CD4-positive, alpha-beta T cell treated with Interleukin-4 for 4 hours (primary cell): ENCODE measurements at places on chromosomes 2 and 18.

- DNase-seq: no peak
These were observed 35.6 kb downstream of the NGEF start for GRCh38 chr2:232977438-232977971.

DNA sequence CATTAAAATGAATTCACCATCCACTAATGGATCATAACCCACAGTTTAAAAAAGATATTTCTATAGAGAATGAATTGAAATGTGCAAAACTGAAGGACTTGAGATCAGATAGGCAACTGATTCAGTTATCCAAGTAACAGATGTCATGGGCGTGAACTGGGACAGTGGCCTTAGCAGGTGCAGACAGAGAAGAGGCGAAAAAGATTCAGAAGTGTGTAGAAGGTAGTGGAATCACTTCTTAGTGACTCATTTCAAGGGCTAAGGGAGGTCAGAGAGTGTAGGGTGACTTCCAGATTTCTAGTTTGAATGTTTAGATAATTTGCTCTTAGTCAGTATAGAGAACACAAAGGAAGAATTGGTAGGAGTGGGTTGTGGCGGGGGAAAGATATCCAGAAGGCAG lies 79.7 kb downstream of the EHBP1 start:
- DNase-seq: no peak

DNA sequence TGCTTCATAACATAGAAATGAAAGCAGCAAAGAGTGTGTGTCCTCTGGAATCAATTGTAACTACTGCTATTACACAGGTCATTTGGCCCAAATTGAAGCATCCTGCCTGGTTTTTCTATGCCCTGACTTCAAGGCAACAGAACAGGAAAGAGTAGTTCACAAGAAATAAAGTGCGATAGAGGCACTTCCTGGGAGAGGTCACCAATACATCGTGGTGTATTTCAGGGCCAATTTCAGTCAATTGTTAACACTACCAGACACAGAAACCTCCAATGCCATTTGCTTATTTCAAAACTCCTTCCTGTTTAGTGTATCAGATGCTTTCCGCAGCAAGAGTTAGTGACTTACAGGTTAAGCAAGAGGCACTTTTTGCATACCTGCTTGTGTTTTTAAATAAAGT lies 292.1 kb downstream of the ETAA1 start:
- no peak for DNase-seq

- no peak for DNase-seq
These were observed 297.7 kb upstream of the SYT4 start for GRCh38 chr18:43574974-43575373.

GRCh38 chr18:31143025-31143424 lies 19.6 kb downstream of the DSC1 start:
- DNase-seq: no peak

DNA sequence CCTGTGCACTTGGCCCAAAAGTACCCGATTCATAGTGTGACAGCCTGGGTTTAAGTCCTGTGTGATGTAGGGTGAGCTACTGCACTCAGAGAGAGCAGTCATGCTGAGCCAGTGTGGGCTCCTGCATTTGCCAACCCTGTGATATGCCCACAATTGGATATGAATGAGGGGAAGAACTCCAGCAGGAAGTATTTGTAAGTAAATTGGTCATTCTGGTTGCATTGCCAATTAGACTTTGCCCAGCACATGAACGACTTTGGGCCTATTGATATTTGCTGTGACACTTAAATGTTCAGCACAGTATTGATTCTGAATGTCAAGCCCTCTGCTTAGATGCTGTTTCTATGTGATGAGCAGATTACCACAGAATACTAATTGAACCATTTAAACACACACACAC lies 570.9 kb downstream of the PIK3C3 start:
- DNase-seq: no peak

DNA sequence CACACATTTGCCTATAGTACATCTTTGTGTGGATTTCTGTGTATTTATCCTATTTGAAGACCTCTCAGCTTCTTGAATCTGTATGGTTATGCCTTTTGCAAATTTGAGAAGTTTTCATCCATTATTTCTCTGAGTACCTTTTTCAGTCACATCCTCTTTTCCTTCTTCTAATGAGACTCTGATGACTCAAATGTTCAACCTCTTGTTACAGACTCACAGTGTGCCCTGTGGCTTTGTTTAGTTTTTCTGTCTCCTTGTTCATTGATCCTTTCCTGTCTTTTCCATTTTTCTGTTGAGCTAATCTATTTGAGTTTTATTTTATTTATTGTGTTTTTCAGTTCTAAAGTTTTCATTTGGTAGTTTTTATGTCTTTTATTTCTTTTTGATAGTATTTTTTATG lies 87.0 kb upstream of the LRP1B start:
- no peak for DNase-seq

- no peak for DNase-seq
These were observed 55.3 kb downstream of the DTNB start for GRCh38 chr2:25617948-25618646.

- DNase-seq: no peak
These were observed 87.4 kb downstream of the RNF144A start for GRCh38 chr2:7004636-7005035.

DNA sequence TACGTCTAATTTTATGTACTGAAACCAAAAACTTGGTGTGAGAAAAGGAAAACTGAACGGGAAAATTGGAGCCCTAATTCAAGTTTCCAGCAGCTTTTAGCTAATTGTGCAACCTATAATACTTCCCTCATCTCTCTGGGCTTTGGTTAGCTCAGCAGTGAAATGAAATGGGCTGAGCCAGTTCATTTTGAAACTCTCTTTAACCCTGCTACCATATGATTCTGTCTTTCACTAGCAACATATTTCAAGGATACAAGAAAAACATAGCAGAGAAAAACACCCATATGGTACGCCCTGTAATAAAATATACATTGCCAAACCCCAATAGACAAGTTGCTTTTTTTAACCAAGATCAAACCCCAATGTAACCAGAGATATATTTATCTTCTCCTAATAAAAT lies 799 bp downstream of the SYT4 start:
- no peak for DNase-seq

- DNase-seq: no peak
These were observed 262.0 kb downstream of the TNS1 start for GRCh38 chr2:217740756-217741155.

- peak; percentile 15 for DNase-seq
These were observed 15.8 kb upstream of the COL6A3 start for GRCh38 chr2:237429753-237430152.

DNA sequence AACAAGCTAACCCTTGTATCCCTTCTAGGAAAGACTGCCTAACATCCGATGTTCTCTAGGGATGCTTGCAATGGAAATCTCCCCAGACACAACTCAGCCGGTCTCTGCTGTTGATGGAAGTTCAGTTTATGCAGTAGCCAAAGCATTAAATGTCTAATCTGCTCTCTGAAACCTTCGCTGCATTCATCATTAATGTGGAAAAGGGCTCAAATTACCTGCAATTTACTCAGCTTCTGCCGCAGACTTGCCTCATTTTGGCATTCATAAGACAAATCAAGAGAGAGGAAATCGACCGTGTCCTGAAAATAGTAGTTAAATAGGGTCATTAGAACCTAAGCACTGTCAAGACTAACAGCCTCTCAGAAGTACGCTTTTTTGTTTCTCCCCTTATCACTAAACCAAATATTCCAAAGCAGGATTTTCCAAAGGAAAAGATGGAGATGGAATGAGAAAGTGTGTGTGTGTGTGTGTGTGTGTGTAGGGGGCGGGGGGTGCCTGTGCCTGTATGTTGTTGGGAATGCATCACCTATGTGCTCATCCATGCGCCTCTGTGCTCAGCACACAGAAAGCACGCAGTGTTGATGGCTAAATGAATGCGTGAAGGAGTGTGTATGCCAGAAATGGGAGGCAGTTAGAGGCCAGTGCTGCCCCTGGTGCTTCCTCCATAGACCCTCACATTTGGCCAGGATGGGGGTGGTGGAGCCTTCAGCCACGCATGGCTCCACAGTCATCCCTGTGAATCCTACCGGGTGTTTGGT lies 7.4 kb downstream of the LCT start:
- no peak for DNase-seq

- DNase-seq: no peak
These were observed 4.5 kb upstream of the GLI2 start for GRCh38 chr2:120731175-120731574.

DNA sequence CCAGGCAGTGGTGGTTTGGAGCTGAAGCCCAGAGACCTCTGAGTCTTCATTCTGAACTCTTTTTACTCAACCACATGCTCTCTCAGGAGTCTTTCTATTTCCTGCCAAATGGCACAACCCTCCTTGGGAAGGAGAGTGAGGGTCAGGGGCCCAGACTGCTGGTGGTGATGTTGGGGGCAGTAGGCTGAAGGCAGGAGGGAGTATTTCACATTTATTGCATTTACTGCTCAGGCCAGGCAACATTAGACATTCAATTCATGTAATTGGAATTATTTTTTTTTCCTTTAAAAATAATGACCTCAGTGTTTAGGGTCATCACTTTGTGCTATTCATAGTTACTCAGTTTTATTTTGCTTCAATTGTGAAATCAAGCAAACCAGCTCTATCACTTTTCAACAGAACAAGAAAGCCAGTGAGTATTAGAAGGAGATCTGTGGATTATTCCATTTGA lies 311.3 kb upstream of the NT5C1B start:
- no peak for DNase-seq

GRCh38 chr2:233643128-233643527 lies 6.9 kb downstream of the UGT1A10 start:
- no peak for DNase-seq

GRCh38 chr2:47295981-47296635 lies 106.8 kb upstream of the MSH2 start:
- no peak for DNase-seq

GRCh38 chr2:10759151-10759714 lies 37.8 kb downstream of the ATP6V1C2 start:
- no peak for DNase-seq

GRCh38 chr2:40251137-40251536 lies 200.8 kb downstream of the SLC8A1 start:
- no peak for DNase-seq

GRCh38 chr18:35153609-35154272 lies 87.1 kb upstream of the ZNF397 start:
- DNase-seq: no peak

DNA sequence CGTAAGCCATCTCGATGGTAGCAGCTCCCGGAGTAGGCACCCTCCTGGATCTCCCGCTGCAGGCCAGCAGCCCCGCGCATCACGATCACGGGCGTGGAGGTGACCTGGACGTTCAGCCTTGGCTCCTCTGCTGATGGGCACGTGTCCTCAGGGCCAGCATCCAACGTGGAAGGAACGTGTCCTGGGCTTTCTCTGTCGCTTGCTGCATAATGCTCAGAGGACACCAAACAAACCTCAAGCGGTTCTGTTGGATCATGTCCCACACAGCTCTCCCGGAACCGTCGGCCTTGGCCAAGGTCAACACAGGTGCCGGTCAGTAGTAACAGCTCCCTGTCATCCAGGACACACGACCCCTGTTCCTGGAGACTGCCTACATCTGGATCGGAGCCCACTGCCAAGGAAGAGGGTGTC lies 23.1 kb downstream of the PASK start:
- DNase-seq: no peak

DNA sequence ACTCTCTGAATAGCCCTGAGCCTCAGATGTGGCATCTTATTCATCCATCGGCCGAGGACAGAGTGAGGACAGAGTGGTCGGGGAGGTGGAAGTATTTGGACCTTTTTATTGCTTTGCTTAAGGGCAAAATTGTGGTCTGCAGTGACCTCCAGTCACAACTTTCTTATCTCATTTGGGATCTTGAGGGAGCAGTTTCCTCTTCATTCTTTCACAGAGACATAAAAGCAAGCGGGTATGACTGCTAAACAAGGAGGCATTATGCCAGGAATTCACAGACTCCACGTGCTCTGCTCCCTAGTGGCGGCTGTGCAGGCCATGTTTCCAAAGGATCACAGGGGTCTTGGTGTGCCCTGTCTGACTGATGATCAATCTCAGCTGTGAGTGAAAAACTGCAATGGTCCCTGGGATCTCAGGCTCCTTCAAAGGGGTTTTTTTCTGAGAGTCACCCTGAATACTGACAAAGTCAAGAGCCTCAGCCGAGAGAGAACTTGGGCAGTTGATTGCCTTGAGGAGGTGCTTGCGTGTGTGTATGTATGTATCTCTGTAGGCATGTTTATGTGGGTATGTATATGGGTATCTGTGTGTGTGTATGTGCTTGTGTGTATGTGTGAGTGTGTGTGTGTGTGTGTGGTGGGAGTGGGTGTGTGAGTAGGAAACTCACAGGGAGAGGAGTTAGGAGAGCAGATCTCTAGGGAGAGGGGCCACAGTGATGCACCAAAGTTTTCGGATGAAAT lies 47.7 kb downstream of the RAPGEF4 start:
- no peak for DNase-seq

- DNase-seq: no peak
These were observed 68.5 kb downstream of the CTIF start for GRCh38 chr18:48607056-48607984.

GRCh38 chr2:101463911-101464641 lies 10.8 kb downstream of the RFX8 start:
- DNase-seq: no peak

DNA sequence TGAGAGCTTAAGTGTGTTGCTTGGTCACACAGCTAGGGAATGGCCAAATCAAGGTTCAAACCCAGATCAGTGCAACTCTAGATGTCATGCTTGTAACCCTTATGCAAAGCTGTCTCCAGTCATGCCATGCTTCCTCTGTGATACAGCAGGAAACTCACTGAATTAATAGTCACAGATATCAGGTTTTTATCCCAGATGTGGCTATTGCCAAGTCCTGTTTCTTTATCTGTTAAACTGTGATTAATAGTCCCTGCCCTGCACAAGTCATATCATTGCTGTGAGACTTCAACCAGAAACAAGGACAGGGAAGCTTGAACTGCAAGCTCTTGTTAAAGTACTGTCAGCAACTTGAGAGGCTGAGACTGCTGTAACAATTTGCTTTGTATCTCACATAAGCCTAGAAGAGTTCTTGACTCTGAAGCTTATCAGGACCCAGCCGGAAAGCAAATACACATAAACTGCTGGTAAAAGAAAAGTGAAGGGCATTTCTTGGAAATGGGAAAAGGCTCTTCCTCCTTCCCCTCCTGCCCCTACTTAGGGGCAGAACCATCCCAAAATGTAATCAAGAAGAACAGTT lies 609.0 kb downstream of the DCC start:
- no peak for DNase-seq

GRCh38 chr2:55901941-55902340 lies 21.6 kb downstream of the EFEMP1 start:
- no peak for DNase-seq

GRCh38 chr2:17683981-17684380 lies 69.6 kb downstream of the SMC6 start:
- no peak for DNase-seq

- peak; percentile 31 for DNase-seq
These were observed at the start of gene ADAM23 for GRCh38 chr2:206442833-206443734. ADAM23 (plus strand) TSS chr2:206443532; CDS start chr2:206443867, 335 bp downstream.

DNA sequence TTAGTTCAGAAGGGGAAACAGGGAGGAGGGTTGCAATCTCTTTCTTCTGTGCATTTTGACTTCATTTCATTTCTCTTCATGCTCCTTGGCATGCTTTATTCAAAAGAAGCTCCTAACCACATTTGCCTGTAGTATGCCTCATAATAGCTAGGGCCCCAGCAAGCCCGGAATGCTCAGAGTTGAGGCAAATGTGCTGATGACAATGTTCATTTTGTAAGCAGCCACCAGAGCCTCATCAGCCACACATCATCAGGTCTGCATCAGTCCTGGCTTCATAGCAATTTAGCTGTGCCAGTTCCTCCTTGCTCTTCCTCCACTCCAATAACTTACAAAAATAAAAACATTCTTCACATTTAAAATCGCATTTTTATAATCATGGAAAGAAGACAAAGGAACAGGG lies 65.4 kb upstream of the MMADHC start:
- no peak for DNase-seq
